CD4-positive, alpha-beta T cell treated with Interleukin-10 for 1 hour (primary cell): ENCODE measurements at places on chromosomes 5 and 9.

- no peak for DNase-seq
These were observed 456 bp downstream of the ZNF79 start for GRCh38 chr9:127424676-127424999.

DNA sequence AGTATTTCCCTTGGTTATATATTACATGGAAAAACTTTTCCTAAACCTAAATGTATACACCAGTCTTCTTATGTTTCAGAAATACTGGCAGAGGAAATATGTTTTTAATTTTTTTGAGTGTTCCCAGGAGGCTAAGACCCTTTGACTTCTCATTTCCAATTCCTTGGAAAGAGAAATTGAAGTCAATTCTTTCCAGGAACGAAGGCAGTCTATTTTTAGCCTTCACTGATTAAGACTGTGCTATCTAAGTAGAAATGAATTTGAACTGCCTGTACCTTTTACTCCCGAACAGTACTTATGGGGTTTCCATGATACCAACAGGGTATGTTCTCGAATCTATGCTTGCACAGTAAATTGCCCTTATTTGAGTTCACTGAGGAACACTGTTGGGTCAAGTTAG, 340.3 kb upstream of the CD180 start:
- DNase-seq: no peak

- no peak for DNase-seq
These were observed 12.3 kb downstream of the KIF4B start for GRCh38 chr5:155025895-155026294.

DNA sequence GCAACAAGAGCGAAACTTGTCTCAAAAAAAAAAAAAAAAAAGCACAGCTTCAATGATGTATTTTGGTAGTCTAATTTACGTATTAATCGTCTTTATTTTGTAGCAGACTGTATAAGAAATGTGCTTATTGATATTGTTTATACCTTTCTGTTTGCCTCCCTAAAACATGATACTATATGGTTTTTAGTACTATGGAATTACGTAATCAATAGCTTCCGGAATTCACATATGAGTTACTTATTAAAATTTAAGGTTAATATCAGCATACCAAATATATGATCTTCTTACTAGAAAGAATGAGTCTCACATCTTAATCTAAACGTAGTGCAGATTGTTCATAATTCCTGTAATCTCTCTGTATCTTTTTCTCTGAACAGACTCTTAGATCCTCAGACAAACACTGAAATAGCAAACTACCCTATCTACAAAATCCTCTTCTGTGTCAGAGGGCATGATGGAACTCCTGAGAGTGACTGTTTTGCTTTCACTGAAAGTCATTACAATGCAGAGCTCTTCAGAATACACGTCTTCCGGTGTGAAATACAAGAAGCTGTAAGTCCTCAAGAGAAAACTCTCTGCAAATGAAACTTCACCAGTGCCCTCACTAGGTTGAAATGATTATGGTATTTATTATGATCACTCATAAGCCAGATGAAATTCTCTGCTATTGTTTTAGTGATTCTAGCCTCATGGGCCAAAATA, 44.4 kb upstream of the GPR21 start:
- DNase-seq: no peak

DNA sequence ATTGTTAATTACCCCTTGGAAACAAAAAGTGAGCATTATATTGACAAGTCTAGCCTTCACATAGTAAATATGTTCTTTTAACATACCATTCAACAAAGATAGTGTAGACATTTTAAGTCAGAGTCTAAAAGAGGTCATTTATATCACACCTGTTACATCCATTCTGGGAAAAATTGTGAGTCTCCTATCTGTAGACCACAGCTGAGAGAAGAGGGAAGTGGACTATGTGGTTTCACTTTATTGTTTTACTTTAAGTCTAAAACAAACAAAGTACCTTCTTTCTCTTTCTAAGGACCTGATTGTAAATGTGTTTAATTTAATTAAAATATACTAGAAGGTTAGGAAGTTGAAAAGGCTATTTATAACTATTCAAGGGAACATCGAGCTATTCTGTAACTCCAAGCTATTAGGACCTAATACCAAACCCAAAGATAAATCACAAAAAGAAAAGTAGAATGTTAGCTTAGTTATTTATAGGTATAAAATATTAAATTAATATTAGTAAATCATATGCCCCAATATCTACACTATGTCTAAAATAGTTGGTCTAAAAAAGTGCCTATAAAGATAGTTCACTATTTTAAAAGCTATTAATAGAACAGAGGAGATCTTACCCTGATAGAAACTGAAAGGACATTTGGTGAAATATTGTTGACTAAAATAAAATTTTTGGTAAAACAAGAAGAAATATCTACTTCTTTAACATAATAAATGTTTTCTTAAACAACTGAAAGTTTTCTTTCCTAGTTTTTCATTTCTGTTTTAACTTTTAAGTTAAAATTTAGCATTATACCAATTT, 134.9 kb downstream of the TMEM167A start:
- DNase-seq: no peak
